ENCODE measurements at places on chromosomes 16 and 17.
A peak's percentile ranks its signal among the peaks of the same experiment; 100 is the strongest.

GRCh38 chr16:87918866-87919680 is 17.3 kb downstream of the CA5A start:
- no peak for DNase-seq

GRCh38 chr16:46822270-46822669 is 8.7 kb downstream of the C16orf87 start:
- no peak for DNase-seq

DNA sequence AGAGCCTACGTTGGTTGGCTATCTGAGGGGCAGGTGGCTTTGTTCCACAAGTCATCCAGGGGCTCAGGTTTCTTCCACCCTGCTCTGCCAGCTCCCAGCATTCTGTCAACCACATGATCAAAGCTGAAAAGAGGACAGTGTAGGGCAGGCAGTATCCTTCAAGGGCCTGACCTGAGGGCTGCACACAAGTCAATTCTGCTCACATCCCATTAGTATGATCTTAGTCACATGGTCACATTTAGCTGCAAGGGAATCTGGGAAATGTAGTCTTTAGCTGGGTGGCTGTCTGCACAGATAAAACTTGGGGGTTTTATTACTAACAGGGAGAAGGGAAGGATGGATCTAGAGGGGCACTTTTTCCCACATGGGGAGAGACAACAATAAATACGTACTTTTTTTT is 97.3 kb downstream of the SALL1 start:
- DNase-seq, result no peak

- DNase-seq, result peak; percentile 46
Observed at GRCh38 chr17:79290726-79291125, 216.1 kb downstream of the ENGASE start.

- DNase-seq, result no peak
Observed at GRCh38 chr17:55694286-55694910, 28.3 kb downstream of the TMEM100 start.

DNA sequence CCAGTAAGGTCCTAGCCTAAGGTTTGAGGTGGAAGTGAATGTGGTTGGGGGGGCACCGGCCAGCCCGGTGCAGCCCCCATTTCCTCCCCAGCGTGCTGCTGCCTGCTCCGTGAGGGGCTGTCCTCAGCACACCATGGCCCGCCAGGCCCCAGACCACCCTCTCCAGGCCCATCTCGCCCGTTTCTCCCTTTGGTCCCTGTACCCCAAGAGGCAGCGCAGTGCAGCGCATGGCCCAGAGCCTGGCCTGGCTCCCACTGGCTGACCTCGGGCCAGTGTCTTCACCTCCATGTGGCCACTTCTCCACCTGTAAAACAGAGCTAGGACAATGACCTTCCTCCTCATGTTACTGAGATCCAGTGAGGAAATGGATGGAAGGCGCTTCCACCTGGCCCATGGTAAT is 170.0 kb upstream of the GSE1 start:
- no peak for DNase-seq

GRCh38 chr16:71297341-71297634 is 8.1 kb upstream of the CMTR2 start:
- DNase-seq, result no peak

GRCh38 chr17:29042679-29043538 is at the start of gene PIPOX:
Gene PIPOX, plus strand, starts transcription at chr17:29043141. Its CDS starts 85 bp downstream, at chr17:29043226.
- no peak for DNase-seq

DNA sequence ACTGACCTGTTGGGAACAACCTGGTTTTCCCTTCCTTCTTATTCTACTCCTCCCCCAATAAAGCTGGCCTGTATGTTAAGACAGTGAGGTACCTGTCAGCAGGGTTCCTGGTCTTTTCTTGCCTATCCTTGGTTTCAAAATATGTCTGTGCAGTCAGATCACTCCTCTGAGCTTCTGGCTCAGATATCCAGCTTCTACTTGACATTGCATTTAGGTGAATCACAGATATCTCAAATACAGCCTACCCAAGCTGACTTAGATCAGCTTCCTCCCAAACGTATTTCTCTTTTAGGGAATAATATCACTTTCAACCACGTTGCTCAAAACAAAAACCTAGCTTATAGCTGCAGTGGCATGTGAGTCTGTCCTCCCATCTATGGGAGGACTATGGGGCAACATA is 48.7 kb downstream of the TEX14 start:
- DNase-seq, result no peak

GRCh38 chr17:69761767-69762321 is 313.2 kb upstream of the KCNJ16 start:
- no peak for DNase-seq

- no peak for DNase-seq
Observed at GRCh38 chr16:51050377-51050706, 100.7 kb downstream of the SALL1 start.

GRCh38 chr17:53483704-53484103 is 339.0 kb upstream of the KIF2B start:
- no peak for DNase-seq

DNA sequence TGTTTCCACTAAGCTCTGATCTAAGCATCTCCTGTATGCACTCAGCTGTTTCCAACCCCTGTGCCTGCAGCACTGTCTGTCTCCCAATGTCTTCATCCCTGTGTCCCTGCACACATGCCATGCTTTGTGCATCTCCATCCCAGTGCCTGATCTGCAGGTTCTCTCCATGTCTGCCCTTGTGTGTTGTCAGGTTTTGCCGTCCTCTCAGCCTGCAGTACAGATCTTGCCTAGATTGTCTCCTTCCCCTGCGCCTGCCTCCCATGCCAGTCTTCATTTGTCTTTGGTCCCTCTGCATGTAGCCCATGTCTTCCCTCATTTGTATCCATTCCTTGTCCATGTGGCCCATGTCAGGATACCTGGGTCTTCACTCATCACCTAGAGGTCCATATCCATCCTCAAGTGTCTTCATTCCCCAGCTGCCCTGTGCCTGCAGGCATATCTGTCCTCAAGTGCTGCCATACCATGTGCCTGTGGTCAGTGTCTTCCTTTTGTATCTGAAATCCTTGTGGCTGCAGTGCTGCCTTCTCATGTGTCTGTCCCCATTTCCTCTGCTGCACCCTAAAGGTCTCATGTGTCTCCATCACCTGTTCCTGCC is 71.5 kb downstream of the TNFRSF13B start:
- DNase-seq, result no peak

- peak; percentile 52 for DNase-seq
Observed at GRCh38 chr17:80361495-80362220, 53.3 kb upstream of the ENDOV start.

DNA sequence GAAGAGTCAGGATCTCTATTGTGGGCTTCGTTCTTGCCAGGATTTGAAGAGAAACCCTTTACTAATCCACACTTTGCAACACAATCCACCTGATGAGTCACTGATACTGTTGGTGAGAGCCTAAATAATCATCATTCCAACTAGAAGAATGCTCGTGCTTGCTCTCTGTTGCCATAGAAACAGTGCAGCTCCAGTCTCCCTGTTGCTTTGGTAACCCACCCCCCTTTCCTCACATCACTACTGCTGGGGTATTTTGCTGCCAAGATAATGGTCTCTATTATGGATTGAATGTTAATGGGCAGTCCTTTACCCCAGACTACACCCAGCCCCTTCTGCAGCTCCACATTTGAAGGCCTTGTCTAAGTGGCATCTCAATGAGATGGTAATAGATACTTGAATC is 190.4 kb downstream of the ABCC12 start:
- DNase-seq, result no peak

DNA sequence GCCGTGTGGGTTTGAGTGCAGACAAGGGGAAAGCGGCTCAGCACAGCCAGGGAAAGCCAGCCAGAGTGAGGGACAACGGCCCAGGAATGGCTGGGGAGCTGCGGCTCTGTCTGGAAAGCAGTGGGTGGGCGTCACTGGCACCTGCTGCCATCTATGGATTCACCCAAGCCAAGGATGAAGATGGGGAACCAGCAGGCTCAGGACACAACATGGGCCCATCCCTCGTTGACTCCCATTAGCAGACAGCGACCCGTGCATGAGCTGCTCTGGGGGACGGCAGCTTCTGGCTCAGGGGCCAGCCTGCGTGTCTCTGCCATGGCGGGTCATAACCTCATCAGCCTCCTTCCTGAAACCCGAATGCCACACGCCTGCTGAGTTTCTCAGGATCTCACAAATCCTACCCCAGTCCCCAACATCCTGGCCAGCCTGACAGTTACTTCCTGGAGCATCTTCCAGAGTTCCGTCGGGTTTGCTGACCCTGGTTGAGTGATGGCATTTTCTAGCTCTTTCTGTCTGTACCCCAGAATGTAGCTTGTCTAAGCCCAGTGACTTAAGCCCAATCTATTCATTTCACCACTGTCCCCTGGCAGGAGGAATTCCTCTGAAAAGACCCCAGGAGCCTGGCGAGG is 50.7 kb downstream of the SLC7A5 start:
- no peak for DNase-seq

DNA sequence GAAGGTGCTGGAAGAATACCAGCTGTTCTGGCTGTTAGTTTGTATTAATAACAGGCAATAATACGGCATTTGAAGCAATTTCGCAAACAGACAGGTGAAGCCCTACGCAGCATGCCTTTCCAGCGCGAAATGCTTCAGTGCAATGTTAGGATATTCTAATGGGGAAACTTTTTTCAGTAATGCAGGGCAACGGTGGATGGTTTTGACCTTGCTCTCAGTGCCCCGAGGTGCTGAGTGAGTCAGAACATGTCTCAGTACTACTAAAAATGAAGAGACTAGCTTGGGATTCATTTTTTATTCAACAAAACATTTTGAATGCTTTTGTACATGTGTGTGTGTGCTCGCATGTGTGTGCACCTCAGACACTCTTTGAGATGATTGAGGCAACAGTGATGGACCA is 172.2 kb downstream of the RBFOX1 start:
- no peak for DNase-seq

DNA sequence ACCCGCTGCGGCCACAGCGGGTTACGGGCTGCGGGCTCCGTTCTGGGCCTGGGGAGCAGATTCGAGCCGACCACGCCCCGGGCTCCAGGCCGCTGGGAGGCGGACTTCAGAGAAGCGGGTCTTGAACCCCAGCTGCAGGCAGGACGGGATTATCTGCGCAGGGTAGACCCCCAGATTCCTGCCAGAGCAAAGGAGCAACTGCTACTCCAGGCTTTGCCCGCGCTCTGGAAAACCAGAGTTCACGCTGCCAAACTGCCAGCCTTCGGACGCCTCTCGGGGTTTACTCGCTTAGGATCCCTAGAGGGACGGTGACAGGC is 301 bp upstream of the ULK2 start:
- DNase-seq, result no peak

DNA sequence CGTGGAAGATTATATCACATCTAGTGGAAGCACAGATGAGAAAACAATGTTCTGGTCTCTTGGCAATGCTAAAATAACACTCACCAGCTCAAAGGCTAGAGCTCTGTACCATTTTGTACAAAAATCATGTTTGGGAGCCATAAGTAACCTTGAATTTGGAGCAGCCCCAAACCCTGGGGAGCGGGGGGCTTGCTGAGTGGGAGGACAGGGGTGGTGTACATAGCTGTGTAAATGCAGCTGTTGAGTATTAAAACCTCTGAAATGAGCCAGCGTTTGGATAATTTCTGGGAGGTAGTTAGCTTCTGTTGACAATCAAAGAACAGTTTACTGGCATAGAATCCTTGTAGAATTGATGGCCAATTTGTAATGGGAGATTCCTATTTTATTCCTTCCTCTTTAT is 4.3 kb downstream of the MYH8 start:
- no peak for DNase-seq

DNA sequence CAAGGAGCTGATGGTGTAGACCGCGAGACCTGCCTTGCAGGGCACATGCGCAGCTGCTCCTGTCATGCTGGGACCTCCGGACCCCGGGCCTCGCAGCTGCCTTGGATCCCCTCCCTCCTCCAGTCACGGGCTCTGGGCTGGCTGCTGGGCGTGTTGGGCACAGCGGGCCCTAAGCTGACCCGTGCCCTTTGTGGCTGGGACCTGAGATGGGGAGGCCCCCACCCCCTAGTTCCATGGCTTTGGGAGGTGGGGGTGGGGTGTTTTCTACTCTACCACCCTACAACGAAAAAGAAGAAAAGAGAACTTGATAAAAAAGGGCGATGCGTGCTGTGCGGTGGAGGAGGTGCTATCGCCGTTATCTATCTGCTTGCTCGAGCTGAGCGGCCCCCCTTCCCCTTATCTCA is 14.5 kb downstream of the ZFPM1 start:
- no peak for DNase-seq
